WERI-Rb-1 (cell line): ENCODE measurements at places on chromosomes 5 and 9.

DNA sequence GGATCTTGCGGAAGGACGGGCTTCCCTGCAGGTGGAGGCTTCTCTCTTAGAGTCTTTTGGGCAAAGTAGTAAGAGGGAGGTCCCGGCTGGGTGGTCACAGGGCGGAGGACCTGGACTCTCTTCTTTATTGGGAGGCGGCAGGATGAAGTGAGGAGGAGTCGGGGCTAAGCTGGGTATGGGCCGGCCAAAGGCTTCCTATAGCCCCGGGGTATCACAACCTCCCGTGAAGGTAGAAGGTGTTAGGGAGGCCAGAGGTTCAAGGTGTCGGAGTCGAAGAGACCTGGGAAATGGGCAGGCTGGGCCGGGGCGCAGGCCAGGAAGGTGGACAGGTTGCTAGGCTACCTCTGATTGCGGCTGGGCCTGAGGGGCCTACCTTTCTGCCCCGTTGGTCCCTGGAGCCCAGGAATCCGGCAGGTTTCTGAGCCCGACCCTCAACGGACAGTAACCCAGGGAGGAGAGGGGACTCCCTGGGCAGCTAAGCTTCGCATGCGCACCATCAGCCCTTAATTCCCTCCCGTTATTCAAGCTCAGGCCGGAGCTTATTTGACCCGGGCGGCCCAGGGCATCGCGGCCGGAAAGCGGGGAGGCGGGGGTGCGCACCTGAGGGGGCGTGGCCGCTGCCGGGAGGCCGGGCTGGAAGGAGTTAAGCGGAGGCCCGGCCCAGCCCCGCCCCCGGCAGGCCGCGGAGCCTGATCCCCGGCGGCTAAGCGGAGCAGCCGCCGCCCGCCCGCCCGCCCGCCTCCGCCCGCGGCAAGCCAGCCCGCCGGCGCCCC is at the start of gene TESK1:
Gene TESK1 (plus strand): TSS at position 685 of the 773 bp plus-strand sequence. CDS start 358 bp downstream, outside the sequence.
- peak; percentile 90 for DNase-seq

DNA sequence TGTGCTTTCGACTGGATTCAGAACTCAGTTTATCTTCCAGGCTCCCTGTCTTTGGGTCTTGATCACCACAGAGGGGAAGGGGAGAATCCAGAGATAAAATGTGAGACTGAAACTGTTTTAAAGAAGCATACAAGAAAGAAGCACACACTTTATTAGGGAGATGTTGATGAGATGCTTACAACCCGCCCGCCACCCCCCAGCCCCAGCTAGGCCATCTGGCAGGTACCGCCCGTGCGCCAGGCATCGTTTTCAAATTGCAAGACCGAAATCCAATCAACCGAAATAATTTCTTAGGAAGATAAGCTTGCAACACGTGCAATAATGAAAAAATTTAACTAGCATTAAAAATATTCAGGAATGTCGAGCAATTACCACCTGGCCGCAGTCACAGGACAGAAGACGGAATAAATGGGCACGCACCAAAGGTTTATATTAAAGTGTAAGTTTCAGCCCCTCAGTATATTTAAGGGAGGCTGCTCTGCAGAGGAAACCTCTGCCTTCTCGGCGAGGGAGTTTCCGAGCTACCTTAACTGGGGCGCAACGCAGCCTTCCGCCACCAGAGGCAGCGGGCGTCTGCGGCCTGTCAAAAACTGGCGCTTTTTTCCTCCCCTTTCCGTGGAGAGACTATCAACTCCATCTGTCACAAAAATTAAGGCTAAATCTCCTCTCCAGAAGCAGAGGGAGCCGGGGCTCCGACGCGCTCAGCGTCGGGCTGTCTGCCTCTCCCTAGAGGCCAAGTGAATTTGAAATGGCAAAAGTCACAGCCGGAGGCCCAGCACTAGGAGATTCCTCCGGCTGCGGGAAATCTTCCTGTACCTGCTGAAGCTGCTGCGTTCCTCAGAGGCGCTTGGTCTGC is 996 bp upstream of the GAS1 start:
- DNase-seq: peak; percentile 52

- no peak for DNase-seq
Observed at GRCh38 chr9:111832449-111832848, 37.7 kb upstream of the SHOC1 start.

GRCh38 chr5:72376381-72376780 is 56.2 kb downstream of the PTCD2 start:
- no peak for DNase-seq
